Stimulated activated CD4-positive, alpha-beta T cell treated with anti-CD3 and anti-CD28 coated beads, Interleukin-1b, Interleukin-23, amount 100 ng/mL, for 1 hour (primary cell): ENCODE measurements at places on chromosomes 12 and 14.

DNA sequence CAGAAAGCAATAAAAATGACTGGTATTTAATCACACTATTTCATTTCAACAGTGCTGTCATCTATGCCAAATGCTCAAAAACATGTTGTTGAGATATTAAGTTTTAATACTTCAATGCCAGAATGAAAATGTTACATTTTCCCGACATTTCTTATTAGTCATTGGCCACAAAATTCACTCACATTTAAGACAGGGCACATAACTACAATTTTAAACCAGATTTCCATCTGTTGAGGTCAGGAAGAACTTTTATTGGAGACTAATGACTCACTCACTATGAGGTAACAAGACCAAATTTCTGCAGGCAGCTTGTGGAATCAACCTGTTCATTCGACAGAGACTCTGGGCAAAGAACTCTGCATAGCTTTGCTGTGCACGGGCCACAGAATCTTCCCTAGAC is 36.8 kb downstream of the PPTC7 start:
- no peak for DNase-seq

DNA sequence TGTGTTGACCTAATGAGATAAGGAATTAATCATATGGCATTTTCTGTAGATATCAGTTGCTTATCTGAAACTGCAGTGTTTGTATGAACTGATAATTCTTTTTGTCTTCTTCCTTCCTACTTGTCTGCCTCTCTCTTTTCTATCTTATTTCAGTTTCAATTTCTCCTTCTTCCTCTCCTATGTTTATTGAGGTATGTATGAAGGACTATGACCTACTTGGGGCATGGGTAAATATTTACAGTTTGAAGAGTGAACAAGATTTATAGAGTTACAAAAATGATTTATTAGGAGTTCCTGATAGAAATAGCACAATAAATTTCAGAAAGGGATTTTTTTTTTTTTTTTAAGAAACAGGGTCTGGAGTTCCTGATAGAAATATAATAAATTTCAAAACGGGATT is 88.7 kb upstream of the MUCL1 start:
- no peak for DNase-seq

- DNase-seq: no peak
Measured at GRCh38 chr14:81855007-81855406, 321.4 kb upstream of the SEL1L start.

GRCh38 chr14:33933386-33933933 is 17.4 kb downstream of the EGLN3 start:
- DNase-seq: no peak

DNA sequence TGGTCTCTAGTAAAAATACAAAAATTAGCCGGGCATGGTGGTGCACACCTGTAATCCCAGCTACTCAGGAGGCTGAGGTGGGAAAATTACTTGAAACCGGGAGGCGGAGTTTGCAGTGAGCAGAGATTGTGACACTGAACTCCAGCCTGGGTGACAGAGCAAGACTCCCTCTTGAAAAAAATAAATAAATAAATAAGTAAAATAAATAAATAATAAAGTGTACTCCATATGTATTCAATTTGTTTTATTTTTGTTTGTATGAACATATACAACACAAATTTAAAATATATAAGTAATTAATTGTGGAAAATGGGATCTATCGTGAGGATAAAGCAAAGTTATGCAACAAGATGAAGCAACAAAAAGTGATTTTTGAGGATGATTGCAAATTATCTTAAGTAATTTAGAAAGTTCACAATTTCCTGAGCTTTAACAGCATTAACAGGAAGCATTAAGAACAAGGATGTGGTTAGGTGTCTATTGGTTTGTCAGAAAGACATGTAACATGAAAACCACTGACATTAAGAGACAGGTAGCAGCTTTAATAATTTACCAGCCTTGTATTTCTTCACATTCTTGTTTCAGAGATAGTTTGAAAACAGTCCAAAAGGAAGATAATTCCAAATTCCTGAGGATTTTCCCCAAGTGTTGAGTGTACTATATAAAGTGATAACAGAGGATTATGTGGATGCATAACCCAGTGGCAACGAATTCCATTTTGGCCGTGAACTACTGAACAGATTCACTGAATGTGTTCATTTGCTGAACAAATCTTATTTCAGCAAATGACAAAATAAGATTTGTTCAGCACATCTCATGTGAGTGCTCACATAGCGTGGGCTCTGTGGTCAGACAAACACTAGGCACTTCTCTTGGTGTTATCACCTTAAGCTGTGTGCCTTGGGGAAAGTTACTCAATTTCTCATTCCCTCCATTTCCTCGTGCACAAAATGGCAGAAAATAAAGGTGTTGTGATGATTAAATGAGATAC is 68.6 kb upstream of the RESF1 start:
- DNase-seq: no peak
